ENCODE measurements at places on chromosomes 5 and 9. TPM values are rescaled to one million over a fixed set of nuclear protein-coding genes. Genes with fewer than 3 reads are reported as not detected.

DNA sequence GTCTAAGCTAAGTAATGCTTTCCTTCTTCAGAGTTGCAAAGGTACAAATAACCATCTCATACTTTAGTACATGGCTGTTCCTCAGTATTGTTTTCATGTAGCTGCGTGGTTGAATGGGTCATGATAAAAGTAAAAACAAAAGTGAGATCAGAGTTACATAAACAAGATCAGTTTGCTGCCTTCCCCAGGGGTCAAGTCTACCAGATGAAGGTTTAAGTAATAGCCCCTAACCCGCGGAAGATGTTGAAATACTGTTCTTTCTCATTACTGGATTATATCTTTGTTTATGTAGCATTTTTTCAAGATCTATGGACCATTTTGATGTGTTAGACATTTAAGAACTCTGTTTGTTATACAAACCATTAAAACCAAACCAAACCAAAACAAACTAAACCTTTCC lies 34.1 kb upstream of the ARRDC3 start:
- DNase-seq: no peak

DNA sequence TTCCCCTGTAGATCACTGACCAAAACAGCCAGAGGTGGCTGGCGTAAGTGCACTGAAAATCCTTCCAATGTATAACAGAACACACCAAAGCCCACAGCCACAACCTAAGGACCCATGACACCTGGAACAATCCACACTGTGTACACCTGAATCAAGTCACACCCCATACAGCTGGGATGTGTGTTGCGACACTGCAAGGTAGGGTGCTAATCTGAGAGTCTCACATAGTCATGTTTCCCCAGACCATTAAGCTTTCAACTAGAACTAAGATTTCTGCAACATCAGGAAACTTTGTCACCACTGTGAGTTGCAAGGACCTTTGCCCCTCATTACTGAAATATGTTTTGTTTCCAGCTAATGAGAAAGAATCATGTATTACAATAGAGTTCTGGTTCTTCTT lies 59.4 kb downstream of the MED27 start:
- DNase-seq: no peak

GRCh38 chr5:181243564-181244343 lies at the start of gene RACK1:
RACK1 (minus strand) TSS chr5:181243906; CDS start chr5:181243800, 106 bp downstream.
- DNase-seq: peak; percentile 88

GRCh38 chr5:155004138-155004744 lies 9.3 kb upstream of the KIF4B start:
- peak; percentile 76 for DNase-seq

The TAF11L10 gene
- not detected for total RNA-seq

Measured in H9 (cell line).